ENCODE measurements at places on chromosomes 6 and 20.

DNA sequence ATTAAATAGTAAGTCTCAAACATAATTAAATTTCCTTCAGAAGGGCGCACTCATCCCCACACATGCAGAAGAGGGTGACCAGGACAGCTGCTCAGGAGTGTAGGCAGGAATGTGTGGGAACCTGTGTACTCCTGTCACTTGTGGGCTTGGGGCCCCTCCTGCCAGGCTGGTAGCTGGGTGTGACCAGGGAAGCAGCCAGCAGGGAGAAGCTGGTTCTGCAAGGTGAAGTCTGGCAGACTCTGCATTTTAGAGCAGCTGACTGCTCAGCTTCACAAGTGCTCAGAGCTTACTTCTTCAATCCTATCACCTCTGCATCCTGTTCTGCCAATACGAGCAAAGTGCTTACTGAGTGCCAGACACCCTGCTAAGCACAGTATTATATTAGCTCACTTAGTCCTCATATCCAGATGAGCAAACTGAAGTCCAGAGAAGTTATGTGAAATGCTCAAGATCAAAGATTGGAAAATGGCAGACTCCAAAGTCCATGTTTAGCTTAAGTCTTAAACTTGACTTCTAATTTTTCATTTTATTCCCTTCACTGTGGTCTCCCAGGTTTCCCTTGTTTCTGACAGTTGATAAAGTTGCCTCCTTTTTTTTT, 27.9 kb downstream of the ELMO2 start:
- DNase-seq: no peak

- no peak for DNase-seq
These were observed 55.3 kb upstream of the HIVEP1 start for GRCh38 chr6:11956781-11957180.

- no peak for DNase-seq
These were observed 2.8 kb upstream of the HTR1B start for GRCh38 chr6:77466055-77466450.

GRCh38 chr6:157235600-157236039, 87.7 kb downstream of the TMEM242 start:
- no peak for DNase-seq

- no peak for DNase-seq
These were observed 1085.6 kb downstream of the KIF16B start for GRCh38 chr20:15487682-15488081.

GRCh38 chr6:155241966-155242365, 21.8 kb upstream of the CLDN20 start:
- DNase-seq: no peak

DNA sequence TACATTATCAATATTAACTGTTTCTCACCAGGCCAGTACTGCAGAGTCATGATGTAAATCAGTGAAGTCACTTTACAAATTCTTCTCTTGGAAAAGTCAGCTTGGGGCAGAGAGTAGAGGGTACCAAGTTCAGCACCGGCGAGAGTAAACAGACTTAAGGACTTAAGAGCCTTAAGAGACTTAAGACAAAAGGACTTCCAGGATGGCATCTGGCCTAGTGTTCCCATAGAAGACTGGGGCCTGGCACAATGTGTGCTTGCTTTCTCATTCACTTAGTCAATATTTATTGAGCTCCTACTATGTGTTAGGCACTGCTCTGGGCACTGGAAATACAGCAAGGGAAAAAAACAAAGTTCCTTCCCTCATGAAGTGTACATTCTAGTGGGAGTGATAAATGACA, 1.4 kb upstream of the SNPH start:
- DNase-seq: no peak

- DNase-seq: no peak
These were observed 80.8 kb downstream of the AIG1 start for GRCh38 chr6:143141442-143141841.

- DNase-seq: no peak
These were observed 39.0 kb downstream of the GMPR start for GRCh38 chr6:16277101-16277981.

- DNase-seq: no peak
These were observed 363.9 kb downstream of the KIF16B start for GRCh38 chr20:16209357-16209756.

- DNase-seq: no peak
These were observed 342.6 kb downstream of the NRN1 start for GRCh38 chr6:5664149-5664548.

DNA sequence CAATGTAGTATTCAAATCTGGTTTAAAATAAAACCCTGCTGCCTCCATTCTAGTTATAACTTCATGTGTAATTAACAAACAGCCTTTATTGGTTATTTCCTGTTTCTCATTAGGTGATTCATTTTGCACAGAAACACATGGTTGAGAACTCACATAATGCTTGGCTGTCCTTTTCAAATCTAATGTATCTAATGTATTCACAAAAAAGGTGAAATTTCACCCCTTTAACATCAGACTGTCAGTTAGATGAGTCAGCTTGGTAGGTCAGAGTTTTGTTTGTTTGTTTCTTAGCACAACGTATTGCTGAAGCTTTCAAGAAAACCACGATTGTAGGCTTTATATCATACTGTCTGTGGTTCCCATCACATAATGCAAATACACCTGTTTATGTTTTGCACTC, 78.7 kb upstream of the TMEM30A start:
- DNase-seq: no peak

DNA sequence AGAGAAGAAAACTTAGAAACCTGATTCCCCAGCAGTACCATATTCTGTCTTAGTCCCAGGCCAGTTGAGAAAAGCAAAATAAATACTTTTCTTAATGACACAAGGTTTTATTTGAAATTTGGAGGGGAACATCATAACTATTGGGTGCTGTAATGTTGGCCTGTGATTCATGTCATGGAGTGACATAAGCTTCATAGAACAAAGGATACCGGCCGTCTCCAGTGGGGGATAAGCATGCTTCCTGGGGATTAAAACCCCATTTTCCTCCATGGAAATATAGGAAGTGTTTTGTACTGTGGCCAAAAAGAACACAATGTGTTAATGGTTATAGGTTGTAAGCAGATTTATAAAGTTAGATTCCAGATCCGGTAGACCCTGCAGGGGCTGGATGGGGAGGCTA, 18.0 kb downstream of the MTHFD1L start:
- no peak for DNase-seq

DNA sequence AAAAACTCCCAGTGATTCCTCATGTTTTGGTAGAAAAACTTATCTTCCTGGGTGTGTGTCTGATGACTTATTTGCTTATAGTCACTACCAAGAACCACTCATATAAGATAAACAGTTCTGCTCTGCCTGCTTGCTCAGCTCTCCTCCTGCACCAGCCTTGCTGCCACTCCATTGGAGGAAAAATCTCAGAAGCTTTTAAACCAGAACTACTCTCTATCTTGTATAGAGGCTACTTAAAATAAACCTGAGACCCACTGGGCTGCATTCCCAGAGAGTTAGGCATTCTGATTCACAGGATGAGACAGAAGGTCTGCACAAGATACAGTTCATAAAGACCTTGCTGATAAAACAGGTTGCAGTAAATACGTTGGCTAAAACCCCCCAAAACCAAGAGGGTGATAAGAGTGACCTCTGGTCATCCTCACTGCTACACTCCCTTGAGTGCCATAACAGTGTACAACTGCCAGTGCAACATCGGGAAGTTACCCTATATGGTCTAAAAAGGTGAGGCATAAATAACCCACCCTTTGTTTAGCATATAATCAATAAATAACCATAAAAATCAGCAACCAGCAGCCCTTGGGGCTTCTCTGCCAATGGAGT, 728.3 kb downstream of the EPHA7 start:
- DNase-seq: no peak

DNA sequence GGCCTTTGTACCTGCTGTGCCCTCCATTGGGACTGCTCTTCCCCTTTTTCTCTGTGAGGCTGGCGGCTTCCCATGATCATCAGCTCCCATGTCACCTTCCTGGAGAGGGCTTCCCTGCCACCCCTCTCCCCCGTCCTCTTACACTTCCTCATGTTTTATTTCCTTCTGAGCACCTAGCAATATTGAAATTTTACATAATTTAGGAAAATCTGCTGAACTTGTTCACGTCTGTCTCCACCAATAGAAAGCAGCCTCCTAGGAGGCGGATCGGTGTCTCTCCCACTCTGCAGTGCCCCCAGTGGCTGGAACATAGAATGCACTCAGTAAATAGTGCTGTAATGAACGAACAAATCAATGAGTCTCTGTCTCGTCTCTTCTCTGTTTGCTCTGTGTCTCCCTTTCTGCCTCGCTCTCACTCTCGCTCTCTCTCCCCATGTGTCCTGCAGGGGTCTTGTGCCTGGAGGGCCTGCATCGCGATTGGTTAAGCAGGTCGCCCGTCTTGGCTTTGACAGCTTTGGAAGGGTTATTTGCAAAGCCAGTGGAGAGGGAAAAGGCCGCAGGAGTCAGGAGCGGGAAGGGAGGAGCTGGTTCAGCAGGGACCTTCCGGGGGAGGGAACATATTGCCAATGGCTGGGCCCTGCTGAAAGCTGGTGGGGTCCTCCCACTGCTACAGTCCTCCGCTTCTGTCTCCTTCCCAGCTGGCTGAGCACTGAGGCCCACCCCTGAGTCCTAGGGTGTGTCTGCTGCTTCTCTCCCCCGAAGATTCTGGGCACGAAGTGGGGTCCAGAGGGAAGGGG, 12.1 kb upstream of the OCSTAMP start:
- DNase-seq: no peak

GRCh38 chr6:38975621-38976049, 72.9 kb upstream of the GLP1R start:
- peak; percentile 58 for DNase-seq

GRCh38 chr6:153150752-153151440, 19.8 kb upstream of the RGS17 start:
- no peak for DNase-seq

DNA sequence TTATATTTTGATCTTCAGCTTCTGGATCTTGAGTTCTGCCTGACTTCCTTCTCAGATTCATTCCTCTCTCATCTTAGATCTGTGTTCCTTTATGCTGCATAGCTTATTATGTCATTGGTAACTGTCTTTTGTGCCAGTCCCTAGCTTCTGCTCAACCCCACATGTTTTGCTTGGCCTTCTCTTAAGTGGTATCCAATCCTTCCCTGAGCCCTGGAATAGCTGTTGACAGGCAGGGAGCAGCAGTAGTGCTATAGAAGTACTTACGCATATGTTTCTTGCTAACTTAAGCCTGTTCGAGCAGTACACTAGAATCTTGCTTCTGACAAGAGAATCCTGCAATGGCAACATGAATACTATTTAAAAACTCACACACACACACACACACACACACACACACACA, 13.6 kb upstream of the GRIK2 start:
- no peak for DNase-seq

- no peak for DNase-seq
These were observed 262.0 kb downstream of the BMP7 start for GRCh38 chr20:57004416-57004815.

DNA sequence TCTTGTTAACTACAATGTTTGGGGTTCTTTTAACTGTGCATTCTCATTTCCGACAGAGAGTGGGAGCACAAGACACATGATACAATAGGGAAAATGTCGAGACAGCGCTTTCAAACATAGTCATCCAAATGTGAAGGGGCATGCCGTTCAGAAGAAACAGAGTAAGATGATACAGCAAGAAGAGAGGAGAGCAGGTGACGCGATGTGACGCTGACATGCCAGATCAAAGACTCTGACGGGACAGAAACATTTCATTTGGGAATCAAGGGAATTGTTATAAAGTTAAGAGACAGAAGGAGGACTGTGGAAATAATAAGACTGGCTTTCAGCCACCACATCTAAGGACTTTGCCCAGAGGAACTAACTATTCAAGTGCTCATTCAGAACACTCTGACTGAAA, 117.4 kb downstream of the FAXC start:
- no peak for DNase-seq

DNA sequence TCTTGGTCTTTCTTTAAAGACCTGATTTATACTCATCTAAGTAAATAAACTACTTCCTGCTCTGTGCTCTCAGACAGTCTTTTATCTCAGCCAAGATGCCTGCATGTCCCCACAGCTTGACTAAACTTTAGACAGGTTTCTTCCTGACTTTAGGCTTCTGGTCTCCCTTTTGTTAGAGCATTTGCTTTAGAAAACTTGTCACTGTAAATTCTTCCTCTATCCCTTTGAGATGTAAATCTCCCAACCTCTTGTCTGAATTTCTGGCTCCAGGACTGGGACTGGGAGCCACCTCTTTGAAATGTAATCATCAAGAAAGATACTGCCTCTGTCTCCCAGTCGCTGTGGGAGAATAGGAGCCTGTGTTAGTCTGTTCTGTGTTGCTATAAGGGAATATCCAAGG, 739.9 kb downstream of the C6orf118 start:
- no peak for DNase-seq

DNA sequence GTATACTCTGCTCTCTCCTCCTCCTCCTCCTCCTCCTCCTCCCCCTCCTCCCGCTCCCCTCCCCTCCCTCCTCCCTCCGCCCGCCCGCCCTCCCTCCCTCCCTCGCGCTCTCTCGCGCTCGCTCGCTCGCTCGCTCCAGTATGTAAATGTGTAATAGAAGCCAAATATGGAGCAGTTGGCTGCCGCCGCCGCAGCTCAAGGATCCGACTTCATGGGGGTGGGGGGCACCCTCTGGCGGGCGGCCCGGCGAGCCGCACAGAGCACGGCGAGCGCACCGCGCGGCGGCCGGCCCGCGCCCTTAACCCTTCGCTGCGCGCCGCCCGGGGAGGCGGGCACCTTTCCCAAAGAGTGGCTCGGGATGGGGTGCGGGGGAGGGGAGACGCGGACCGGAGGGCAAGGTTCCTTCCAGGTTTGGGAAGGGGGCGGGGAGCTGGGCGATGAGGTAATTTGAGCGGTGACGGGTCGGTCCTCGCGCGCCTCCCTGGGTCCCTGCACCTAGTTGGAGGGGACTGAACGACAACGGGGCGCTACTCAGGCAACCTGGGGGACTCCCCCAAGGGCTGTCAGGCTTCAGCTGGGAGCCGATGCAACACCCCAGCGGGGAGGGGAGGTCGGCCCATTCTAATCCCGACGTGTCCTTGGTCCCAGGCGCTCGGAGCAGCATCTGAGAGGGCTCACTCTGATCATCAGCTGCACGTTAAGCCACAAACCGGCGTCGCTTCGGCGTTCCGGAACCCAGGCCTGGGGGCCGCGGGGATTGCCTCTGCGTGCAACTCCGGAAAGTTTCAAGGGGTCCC, 409 bp upstream of the ATXN1 start:
- no peak for DNase-seq

DNA sequence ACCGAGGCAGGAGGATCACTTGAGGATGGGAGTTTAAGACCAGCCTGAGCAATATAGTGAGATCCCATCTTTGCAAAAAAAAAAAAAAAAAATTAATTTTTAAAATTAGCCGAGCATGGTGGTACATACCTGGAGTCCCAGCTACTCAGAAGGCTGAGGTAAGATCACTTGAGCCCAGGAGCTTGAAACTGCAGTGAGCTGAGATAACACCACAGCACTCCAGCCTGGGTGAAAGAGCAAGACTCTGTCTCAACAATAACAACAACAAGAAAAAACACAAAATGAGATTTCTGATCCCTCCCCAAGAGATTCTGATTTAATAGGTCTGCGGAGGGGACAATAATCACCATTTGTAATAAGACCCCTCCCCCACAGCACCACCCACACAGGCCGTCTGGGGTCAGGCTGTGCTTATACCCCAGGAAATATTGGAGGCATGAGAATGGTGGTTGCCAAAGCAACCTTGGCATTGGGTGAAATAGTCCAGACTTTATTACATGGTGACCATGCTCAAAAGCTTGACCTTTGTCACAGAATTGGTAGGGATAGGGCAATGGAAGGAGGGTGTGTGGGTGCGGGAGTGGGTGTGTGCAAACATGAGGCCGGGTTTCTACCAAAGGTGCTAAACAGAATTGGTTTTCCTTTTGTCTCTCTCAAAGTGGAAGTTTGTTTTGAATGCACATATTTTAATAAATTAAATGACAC, 24.4 kb upstream of the ADTRP start:
- DNase-seq: no peak

GRCh38 chr6:132354517-132355167, 46.6 kb downstream of the MOXD1 start:
- DNase-seq: no peak

All from LNCaP clone FGC (cell line).